T-cell (primary cell): ENCODE measurements at places on chromosomes 5 and 9.

DNA sequence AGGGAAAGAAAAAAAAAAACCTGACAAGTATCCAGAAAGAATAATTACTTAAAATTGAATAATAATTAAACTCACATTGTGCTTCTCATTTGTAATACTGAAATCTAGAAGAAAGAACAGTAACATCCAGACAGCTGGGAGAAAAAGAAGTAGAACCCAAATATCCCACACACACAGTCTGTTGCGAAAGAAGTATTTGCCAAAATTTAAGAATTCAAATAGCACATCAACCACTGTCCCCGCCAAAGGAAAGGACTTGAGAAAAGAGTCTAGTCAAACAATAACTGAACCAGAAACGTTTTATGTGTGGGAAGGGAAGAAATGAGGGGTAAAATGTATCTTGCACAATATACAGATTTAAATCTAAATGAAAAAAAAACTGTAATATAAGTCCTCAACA lies 202.8 kb downstream of the MLLT3 start:
- DNase-seq, result no peak

- DNase-seq, result no peak
Measured at GRCh38 chr9:89360465-89360864, 42.2 kb downstream of the SECISBP2 start.

GRCh38 chr5:38780945-38781344 lies 64.9 kb upstream of the OSMR start:
- DNase-seq, result no peak

DNA sequence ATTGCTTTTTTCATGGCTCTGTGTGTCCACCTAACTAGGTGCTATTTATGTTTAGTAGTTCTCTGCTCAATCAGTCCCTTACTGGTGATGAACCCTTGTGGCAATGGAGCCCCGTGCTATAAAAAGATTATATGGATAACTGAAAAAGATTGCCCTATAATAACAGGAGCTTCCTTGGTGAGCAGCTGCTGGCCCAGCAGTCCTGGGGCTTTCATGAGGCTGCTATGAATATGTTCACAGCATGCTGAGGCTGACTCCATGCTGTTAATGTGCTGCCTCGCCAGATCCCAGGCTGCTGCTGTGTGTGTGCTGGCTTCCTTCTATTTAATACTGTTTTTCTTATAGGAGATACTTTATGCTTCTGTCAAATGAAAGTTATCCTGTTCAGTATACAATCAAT lies 357.5 kb downstream of the TAF11L14 start:
- DNase-seq, result no peak

DNA sequence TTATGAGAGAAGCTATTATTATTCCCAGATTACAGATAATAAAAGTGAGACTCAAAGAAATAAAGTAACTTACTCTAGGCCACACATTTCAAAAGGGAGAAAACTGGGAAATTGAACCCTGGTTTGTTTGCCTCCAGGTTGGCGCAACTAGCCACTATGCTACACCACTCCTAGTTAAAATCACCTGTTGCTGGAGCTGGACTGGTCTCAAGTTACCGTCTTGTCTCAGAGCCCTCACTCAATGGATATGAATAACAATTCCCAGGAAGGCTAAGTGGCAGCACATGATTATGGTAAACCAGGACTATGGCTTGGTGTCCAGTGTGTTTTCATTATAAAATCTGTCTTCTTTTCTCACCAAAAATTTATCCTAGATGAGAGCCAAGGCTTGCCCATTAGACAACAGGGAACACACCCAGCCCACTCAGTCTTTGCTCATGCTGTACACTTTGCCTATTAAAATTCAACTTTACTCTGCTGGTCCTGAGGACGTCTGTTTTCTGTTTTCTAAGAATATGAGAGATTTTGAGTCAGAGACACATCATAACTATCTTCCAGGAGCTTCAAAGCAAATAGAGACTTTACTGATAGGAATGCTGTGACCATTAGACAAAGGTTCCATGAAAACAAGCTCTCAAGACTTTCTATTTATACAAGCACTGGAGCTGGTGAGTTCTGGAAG lies 58.1 kb downstream of the ADRB2 start:
- DNase-seq, result no peak

DNA sequence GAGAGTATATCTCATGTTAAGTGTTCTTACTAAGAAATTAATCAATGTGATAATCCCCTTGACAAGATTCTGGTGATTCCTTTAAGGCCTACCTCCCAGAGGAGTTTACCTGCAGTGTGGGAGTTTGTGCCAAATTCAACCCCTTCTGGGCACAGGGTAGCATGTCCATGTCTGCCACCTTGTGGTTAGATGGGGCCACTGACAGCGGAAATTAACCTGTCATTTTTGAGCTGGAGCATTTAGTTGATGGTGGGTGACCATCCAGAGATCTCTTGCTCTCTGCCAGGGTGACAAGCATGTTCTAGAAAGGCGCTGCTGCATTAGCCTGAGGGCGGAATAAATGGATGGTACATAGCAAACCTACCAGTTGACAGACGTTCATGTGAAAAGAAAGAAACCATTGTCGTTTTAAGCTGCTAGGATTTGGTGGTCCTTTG lies 132.2 kb downstream of the FBXO4 start:
- peak; percentile 26 for DNase-seq

- no peak for DNase-seq
Measured at GRCh38 chr9:8871796-8872445, 1072.3 kb upstream of the DMAC1 start.

- DNase-seq, result no peak
Measured at GRCh38 chr5:65730910-65731309, 8.9 kb downstream of the NLN start.

DNA sequence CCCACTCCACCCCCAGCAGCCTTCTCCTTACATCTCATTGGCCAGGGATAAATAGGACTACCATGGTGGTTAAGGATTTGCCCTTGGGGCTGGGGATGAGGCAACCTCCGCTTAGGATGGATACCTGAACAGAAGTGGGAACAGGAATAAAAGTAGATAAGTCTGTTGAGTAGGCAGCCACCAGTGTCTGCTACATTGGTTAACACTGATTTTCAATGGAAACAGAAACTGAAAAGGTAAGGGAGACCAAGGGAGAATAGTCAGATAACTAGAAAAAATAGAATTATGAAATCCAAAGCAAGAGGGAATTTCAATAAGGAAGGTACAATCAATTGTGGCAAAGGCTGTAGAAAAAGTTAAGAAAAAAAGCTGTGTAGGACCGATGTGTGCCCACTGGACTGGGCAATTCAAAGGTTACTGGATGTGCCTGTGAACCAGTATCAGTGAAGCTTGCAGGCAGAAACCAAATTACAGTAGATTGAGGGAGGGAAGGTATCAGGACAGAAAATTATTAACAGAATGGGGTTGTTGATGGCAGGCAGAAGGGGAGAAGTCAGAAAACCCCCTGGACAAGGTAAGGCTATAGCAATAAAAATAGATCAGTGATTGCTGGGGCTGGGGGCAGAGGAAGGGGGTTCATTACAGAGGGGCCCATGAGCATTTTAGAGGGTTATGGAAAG lies 48.7 kb downstream of the DNAJC21 start:
- DNase-seq, result no peak

- DNase-seq, result no peak
Measured at GRCh38 chr5:153573326-153574033, 83.0 kb downstream of the GRIA1 start.
